ENCODE measurements at places on chromosomes 3 and 15.

- DNase-seq, result no peak
These were observed 563.3 kb upstream of the GOLIM4 start for GRCh38 chr3:168659015-168659414.

GRCh38 chr3:71142441-71143161, 440.9 kb downstream of the FOXP1 start:
- DNase-seq, result no peak

- no peak for DNase-seq
These were observed 136.9 kb downstream of the NSMCE3 start for GRCh38 chr15:29132735-29133181.

DNA sequence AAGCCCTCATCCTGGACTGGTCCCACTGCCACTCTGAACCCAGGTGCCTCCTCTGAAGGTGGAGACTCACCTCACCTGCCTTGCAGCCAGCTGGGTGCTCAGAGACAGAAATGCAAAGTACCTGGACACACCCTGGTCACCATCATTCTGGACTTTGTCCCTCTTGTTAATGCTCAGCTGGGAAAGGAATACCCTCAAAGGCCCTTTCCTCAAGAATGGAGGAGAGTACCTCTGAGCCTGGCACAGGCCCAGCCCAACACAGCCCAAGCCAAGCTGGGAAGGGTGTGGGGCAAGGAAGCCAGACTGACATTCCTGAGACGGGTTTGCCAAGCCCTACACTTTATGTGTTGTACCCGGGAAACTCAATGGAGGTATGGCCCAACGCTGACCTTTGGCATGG, 983 bp upstream of the ALAS1 start:
- DNase-seq, result no peak

DNA sequence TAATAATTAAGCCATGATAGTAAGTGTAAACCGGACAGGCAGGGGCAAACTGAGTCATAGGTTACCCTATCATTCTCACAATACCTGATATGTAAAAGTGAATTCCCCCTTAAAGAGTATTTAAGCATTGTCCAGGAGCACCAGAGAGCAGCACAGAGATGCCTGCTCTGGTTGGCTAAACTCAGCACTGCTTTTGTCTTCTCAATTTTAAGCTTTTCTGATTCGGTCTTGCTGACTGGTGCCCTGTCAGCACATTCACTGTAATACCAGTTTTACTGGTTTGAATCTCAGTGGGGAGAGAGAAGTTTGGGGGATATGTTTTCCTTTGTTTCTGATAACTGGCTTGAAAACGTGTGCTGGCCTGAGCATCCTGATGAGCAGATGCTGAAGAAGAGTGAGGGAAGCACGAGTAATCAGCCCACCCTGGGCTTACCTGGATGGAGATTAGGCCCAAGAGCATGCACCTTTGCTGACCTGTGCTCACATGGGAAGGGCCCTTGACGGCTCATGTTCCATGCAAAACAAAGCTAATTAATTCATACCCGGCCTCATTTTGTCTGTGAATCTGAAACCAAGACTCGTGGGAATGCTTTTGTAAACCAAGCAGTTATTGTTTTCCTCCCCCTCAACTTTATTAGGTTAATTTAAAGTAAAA, 208.5 kb upstream of the MRPL3 start:
- no peak for DNase-seq

GRCh38 chr3:80677796-80678195, 910.0 kb upstream of the ROBO1 start:
- DNase-seq, result no peak

GRCh38 chr15:66682865-66683264, 19.2 kb upstream of the SMAD6 start:
- DNase-seq, result no peak

DNA sequence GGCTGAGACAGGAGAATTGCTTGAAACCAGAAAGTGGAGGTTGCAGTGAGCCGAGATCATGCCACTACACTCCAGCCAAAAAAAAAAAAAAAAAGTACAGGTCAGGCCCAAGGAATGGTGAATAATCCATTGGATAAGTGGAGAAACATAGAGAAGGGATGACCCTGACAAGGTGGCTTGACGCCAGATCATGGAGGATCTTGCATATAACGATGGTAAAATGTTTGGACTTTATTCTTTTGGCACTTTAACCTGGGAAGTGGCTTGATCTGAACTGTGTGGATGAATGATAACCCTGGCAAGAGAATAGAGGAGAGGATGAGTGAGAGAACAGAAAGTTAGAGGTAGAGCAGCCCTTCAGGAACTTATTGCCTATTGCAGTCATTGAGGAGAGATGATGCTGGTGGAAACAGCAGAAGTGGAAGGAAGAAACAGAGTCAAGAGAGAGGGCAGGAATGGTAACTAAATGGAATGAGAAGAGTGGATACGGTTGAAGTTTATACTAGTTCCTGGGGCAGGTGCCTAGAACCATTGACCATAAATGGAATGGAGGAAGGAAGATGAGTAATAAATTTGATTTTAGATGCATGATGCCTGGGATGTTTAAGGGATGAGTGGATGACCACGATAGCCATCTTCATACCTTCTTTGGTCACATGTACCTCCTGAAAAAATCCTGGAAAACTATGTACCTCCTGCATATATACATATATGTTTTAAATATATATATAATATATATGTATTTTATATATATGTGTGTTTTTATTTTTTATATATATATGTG, 57.8 kb downstream of the BLM start:
- DNase-seq, result no peak

DNA sequence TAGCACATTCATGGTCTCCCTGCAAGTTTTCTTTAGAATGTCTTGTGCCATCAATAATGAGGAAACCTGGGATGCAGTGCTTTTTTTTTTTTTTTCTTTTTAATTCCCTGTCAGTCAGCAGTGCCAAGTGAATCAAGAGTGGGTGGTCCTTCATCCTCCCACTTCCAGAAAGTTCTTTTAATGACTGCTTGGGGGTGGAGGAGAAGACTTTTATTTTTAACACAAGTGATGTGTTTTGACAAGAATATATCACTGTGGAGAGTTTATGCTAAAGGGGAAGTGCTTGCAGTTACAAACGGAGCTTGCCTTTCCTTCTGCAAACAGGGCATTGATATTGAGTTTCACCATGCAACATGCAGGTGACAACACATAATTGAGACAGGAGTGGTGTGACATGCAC, 69.7 kb downstream of the CACNA2D3 start:
- no peak for DNase-seq

GRCh38 chr15:77944002-77944867, 133.3 kb downstream of the TBC1D2B start:
- peak; percentile 93 for DNase-seq

DNA sequence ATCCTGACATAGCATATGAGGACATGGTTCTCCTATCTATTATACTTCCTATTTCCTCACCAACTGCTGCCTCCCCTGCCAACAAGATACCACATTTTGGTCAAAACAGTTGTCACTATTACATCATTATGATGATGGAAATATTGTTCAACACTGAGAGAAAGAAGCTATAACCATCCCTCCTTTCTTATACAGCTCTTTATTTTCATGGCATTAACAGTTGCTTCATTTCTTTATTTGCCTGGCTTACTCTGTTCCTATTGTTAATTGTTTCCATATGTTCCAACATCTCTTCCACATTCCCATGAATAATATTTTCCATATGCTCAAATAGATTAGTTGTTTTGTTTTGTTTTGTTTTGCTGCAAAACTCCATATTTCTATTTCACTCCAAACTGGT, 40.8 kb upstream of the FILIP1L start:
- DNase-seq, result no peak

DNA sequence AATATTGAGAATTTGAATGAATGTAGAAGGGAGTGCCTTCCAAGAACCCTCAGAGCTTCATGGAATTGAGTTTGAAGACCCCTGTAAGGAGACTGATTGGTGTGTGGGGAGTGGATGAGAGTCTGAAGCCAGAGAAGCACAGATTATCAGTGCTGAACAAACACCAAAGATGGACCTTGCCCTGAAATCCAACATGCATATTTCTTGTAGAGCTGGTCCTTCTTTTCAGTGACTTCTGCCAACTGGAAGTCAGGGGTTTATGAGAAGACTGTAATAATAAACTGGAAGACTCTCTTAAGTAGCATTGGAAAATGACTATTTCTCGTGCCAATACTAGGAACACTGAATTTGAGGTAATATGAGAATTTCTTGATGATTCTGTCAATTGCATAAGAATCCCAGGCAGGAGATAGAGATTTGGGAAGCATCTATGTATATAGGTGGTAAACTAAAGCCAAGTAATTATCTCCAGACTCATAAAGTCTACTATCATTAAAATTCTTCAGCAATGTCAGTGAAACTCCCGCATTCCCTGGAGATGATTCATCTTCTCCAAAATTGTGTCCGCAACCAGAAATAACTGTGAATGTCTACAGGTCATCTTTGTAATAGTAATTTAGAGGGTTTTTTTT, 213.8 kb downstream of the IL5RA start:
- DNase-seq, result no peak

- DNase-seq, result no peak
These were observed 472.2 kb downstream of the GRM7 start for GRCh38 chr3:7333125-7333524.

DNA sequence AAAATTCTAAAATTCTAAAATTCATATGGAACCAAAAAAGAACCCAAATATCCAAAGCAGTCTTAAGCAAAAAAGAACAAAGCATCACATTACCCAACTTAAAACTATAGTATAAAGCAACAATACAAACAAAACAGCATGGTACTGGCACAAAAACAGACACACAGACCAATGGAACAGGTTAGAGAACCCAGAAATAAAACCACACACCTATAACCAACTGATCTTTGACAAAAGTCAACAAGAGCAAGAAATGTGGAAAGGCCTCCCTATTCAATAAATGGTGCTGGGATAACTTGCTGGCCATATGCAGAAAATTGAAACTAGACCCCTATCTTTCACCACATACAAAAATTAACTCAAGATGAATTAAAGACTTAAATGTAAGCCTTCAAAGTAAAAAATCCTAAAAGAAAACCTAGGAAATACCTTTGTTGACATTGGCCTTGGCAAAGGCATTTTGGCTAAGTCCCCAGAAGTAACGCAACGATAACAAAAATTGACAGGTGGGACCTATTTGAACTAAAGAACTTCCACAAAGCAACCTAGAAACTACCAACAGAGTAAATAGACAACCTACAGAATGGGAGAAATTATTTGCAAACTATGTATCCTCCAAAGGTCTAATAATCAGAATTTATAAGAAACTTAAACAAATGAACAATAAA, 56.9 kb downstream of the TTBK2 start:
- DNase-seq, result no peak

- no peak for DNase-seq
These were observed 816.3 kb downstream of the FHIT start for GRCh38 chr3:60434950-60435349.

DNA sequence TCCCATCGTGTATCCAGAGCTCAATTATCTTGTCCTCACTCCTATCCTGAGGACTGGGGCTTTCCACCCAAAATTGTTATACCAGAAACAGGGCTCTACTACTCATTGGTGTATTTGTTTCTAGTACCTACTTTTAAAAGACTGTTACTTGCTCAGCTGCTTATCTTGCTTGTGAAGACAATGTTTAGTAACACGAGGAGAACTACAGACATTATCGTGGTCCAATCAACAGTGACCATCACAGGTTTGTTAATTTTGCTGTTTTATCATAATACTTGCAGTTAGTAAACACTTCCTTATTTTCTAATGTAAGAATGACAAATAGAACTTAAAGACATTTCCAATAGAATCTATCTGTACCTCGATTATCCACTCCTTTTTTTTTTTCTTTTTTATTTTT, 13.5 kb downstream of the LRCH3 start:
- no peak for DNase-seq

GRCh38 chr3:142623194-142623593, 27.0 kb downstream of the PLS1 start:
- DNase-seq, result no peak

DNA sequence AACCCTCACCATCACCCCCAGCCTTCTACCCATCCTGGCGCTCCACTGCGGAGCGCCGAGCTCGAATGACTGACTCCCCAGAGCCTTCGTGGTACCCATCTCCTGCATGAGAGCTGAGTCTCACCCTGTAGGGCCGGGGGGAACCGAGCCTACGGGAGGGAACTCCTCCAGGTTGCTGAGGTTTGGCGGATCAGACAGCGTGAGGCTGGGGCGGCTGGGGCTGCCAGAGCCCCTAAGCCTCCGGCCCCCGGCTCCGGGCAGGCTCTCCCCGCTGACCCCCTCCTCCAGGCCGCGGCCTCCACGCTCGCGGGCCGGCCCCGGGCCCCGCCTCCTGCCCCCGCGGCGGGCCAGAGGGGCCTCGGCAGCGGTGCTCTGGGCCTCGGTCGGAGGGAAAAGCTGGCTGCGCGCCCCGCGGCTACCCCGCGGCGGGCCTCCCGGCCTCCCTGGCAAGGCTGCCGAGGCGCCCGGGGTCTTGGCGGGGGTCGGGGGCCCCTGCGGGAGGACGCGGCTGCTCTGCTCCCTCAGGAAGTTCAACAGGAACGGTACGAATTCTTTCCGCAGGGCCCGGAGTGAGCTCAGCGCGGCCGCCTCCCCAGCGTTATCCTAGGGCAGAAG, 643 bp downstream of the CDAN1 start:
- no peak for DNase-seq

- DNase-seq, result no peak
These were observed 66.1 kb downstream of the BOC start for GRCh38 chr3:113277414-113277813.

DNA sequence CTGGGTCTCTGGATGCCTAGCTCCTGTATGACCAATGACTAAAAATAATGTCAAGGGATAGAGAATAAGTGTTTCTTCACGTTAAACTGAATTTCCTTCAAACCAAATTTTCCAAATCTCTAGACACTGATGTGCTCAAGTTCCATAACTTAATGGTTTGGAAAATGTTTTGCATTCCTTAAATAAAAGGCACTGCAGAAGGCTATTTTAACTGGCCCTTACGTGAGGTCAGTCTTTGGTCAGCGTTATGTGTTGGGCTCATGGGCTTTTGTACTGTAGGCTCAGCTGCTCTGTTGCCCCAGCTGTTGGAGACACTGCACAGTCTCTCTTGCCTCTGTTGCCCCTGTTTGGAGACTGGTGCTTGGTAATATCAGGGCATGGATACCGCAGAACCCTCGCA, 188.5 kb downstream of the TPRG1 start:
- DNase-seq, result no peak

DNA sequence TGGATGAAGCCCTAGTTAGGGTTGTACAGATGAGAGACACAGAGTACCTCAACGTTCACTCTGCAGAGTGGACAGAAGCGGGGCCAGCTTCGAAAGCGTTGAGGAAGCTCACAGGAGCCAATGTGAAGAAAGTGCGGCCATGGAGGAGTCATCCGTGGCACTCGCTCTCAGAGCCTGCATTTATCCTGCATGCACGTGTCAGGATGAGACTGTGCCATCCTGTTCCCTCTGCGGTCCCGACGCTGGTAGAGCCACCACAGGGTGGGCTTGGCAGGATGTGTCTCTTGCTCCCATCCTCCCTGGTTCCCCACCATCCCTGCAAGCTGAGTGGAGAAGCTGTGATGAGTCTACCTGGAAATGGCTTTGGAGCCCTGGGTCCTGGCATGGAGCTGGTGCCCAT, 39.3 kb downstream of the KLHL25 start:
- DNase-seq, result peak; percentile 45

DNA sequence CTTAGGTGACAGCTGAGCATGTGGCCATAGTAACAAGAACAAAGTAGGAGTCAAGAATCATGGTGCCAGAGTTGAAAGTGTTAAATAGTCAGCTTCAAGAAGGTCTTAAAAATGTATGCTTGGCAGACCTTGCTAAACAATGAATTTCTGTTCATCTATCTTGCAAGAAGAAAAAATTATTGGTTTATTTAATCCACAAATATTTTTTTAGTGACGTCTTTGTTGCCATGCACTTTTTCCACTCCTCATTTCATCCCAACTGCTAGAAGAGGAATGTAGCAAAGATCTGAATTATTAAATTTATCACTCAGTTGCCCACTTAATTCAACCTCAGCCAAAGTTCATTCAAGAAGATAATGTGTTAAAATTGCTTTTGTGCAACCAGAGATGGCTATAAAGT, 3.2 kb upstream of the SLC4A7 start:
- DNase-seq, result no peak

All from ascending aorta (tissue), 2 donors.